ENCODE measurements at places on chromosomes 3 and 15.

DNA sequence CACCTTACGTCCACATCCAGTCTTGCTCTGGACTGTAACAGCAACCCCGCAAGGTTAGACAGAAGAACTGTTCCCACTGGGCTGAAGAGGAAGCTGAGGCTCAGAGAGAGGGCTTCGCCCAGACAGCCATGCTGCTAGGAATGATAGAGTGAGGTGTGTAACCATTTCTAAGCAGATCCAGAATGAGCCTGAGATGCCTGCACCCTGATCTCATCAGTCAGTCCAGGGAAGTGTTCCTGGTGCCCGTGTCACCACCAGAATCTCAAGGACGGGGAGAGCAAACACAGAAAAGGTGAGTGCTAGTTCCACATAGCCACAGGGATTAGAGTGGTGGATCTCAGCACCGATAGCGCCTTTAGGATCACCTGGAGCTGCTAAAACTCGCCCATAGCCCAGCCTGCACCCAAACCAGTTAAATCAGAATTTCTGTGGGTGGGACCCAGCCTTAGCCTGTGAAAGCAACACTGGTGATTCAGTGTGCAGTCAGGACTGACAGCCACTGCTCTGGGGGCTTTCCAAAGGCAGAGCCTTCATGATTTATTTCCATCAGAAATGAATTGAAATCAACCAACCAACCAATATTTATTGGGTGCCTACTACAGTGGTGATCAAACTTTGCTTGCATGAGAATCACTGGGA is 12.3 kb downstream of the ISLR start:
- DNase-seq: no peak

DNA sequence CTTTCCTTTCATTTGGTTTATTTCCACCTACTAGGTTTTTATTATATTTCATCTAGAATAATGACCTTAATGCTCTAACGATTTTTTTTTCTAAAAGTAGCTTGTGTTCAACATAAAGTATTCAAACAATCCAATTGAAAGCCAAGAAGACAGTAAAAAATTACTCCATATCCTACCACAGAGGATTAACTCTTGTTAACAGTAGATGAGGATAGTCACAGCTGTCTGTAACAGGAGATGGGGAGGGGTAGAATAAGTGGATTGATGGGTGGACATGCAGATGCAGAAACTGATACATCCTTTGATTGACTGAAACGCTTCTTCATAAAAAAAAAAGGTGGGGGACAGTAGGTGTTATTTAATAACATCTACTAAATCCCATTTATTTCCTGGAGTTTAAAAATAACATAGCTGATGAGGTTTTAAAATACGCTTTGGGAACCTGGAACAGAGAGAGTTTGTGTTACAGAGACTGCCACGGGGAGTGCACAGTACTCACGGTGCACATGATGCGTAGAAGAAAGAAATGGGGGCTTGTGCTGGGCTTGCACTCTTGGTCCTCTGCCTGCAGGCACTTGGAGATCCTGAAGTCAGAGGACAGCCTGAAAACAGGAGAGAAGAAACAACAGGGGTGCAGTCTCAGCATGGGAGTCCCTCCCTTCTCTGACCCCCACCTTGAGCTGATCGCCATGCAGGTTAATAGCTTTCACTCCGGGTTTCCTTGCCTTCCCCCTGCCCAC is 226.7 kb downstream of the THSD4 start:
- no peak for DNase-seq

DNA sequence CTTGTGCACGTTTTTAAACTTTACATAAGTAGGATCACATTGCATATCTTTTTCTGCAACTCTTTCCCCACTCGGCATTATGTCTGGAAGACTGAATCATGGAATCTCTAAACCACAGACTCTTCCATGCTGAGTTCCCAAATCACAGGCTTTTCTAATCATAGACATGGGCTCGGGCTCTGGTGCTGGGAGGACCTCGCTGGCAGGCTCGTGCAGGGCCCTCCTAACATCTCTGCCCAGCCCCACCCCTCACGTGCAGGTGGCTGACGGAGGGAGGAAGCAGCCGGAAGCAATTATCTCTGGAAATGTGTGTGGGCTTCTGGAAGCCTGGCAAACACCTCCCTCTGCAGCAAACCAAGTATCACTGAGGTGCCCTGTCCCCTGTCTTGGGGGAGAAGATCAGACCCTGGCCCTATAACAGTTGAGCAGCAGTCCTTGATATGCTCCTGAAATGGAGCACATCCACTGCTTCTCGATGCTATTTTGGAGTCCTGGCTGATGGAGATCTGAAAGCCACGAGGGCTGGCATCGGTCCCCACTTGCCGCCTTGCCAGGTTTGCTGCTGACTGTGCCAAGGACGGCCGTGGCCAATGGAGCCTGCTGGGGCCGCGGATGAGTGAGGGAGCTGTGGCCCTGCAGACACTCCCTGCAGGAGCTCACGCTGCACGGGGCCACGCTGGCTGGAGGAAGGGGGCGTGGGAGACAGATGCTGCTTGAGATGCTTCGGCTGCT is 4.4 kb upstream of the IQSEC1 start:
- DNase-seq: no peak

DNA sequence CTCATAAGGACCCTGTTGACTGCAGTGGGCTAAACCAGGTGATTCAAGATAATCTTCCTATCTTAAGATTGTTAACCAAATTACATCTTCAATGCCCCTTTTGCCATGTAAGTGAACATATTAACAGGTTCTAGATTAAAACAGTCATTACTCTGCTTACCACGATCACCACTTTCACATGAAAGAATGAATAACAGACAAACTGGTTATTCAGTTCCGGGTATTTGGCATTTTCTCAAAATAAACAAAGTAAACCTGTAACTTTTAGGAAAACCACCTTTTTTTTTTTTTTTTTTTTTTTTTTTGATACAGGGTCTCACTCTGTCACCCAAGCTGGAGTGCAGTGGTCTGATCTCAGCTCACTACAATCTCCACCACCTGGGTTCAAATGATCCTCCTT is 131.2 kb downstream of the IMPG2 start:
- no peak for DNase-seq

Measured in foreskin fibroblast (primary cell).